ENCODE measurements at places on chromosomes 7 and 10.
A peak's percentile ranks its signal among the peaks of the same experiment; 100 is the strongest.

GRCh38 chr7:83550100-83550499 is 98.8 kb downstream of the SEMA3E start:
- H3K27me3 ChIP-seq, result no peaks in the 10 kb centered on the region
- peak overlapping the region; percentile 44 for H3K27ac ChIP-seq
- H3K4me1 ChIP-seq, result peaks cover 7% of the 10 kb centered on the region
- no peak overlapping the region for H3K4me3 ChIP-seq

GRCh38 chr7:88761779-88762178 is 2.3 kb downstream of the ZNF804B start:
- no peak overlapping the region for H3K4me3 ChIP-seq
- no peak for DNase-seq
- H3K4me1 ChIP-seq, result no peaks in the 10 kb centered on the region
- peaks cover 23% of the 10 kb centered on the region for H3K27me3 ChIP-seq
- no peaks in the 10 kb centered on the region for H3K36me3 ChIP-seq

DNA sequence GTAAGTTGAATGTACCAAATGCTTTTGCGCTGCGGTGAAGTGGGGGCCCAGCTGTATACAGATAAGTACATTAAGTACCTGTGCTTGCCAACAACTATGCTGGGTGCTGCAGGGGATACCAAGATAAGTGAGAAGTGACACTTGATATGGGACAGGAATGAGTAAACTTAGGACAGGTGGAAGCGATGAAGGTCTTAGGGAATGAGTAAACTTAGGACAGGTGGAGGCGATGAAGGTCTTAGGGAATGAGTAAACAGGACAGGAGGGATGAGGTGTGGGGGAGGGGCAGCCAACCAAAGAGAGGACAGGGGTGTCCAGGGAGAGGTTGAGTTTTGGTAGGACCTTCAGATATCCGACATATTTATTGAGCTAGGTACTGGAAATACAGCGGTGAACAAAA is 1.4 kb downstream of the MDH2 start:
- H3K27me3 ChIP-seq, result no peaks in the 10 kb centered on the region
- H3K4me3 ChIP-seq, result peak overlapping the region; percentile 100
- peaks cover 7% of the 10 kb centered on the region for H3K4me1 ChIP-seq
- no peak for DNase-seq
- H3K36me3 ChIP-seq, result no peaks in the 10 kb centered on the region

GRCh38 chr7:5217851-5218331 is 27.9 kb downstream of the WIPI2 start:
- DNase-seq, result no peak
- no peak overlapping the region for H3K27ac ChIP-seq
- H3K27me3 ChIP-seq, result no peaks in the 10 kb centered on the region
- H3K36me3 ChIP-seq, result peaks cover 26% of the 10 kb centered on the region
- no peak overlapping the region for H3K4me3 ChIP-seq

GRCh38 chr7:136163340-136163801 is 186.2 kb upstream of the MTPN start:
- no peaks in the 10 kb centered on the region for H3K36me3 ChIP-seq
- H3K27ac ChIP-seq, result no peak overlapping the region
- H3K27me3 ChIP-seq, result no peaks in the 10 kb centered on the region

- no peak for DNase-seq
- H3K27me3 ChIP-seq, result no peaks in the 10 kb centered on the region
- peak overlapping the region; percentile 83 for H3K27ac ChIP-seq
Observed at GRCh38 chr10:126015413-126015812, 119.0 kb downstream of the FANK1 start.

GRCh38 chr7:155795401-155795800 is 16.9 kb downstream of the SHH start:
- no peaks in the 10 kb centered on the region for H3K4me1 ChIP-seq
- H3K27ac ChIP-seq, result no peak overlapping the region
- no peaks in the 10 kb centered on the region for H3K36me3 ChIP-seq
- peaks cover 16% of the 10 kb centered on the region for H3K27me3 ChIP-seq
- no peak overlapping the region for H3K4me3 ChIP-seq

DNA sequence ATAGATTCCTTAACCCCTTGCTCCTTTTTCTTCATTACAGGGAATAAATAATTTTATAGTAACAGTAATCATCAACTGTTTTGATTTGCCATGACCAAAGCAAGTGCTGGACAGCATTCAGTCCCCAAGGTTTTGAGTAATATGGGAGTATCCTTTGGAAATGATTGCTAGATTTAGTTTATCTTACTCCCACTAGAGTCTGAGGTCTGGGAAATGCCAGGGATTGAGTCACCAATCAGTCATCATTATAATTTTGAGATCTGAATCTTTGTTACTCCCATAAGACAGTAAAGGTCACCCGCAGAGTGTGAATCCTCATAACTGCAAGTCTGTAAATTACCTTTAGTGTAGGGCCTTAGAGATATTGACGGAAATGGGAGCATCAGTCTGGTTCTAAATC is 133.7 kb upstream of the SEMA3E start:
- peak; percentile 14 for DNase-seq
- no peaks in the 10 kb centered on the region for H3K27me3 ChIP-seq
- H3K4me1 ChIP-seq, result no peaks in the 10 kb centered on the region
- no peak overlapping the region for H3K4me3 ChIP-seq
- H3K27ac ChIP-seq, result no peak overlapping the region

GRCh38 chr7:141648276-141649114 is 53.5 kb downstream of the DENND11 start:
- peaks cover 7% of the 10 kb centered on the region for H3K36me3 ChIP-seq
- no peaks in the 10 kb centered on the region for H3K27me3 ChIP-seq
- H3K27ac ChIP-seq, result no peak overlapping the region
- no peak overlapping the region for H3K4me3 ChIP-seq
- no peak for DNase-seq

DNA sequence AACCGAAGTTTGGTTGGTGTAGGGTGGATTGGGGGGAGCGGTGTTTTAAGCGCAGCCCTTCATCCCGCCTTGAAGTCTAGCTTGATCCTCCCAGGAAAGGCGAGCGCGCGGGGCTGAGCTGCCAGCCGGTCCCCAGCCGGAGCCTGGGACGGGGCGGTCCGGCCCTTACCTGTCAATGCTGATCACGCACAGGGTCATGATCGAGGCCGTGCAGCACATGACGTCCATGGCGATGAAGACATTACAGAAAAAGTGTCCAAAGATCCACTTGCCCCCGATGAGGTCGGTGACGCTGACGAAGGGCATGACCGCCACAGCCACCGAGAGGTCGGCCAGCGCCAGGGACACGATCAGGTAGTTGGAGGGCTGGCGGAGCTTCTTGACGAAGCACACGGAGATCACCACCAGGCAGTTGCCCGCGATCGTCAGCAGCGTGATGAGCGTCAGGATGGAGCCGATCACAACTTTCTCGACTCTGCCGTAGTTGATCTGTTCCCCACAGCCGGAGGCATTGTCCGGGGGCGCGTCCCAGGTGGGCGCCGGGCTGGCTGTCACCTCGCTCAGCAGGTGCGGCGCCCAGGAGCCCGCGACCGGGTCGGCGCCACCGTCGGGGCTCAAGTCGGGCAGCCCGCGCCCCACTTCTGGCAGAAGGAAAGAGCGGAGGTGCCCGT is 740 bp downstream of the HTR7 start:
- no peaks in the 10 kb centered on the region for H3K36me3 ChIP-seq
- H3K4me1 ChIP-seq, result peaks cover 20% of the 10 kb centered on the region
- no peak for DNase-seq
- peak overlapping the region; percentile 69 for H3K4me3 ChIP-seq
- no peaks in the 10 kb centered on the region for H3K27me3 ChIP-seq
- no peak overlapping the region for H3K27ac ChIP-seq

DNA sequence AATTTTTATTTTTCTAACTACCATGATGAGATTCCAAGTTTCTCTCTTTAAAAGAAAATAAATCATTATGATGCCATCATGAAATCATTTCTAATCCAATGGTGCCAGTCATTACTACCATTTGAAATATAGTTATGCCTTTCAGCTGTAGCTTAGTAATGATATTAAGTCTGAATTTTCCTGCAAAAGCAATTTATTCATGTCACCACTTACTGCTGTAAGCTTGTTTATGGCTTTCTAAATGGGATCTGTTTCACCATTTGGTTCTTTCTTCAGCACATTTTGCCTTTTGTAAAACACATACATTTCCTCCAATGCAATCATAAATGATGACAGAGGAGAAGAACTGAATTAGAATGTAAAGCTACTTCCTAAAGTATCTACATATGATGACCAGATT is 130.5 kb downstream of the SEM1 start:
- no peak overlapping the region for H3K27ac ChIP-seq
- no peaks in the 10 kb centered on the region for H3K4me1 ChIP-seq
- no peak overlapping the region for H3K4me3 ChIP-seq

DNA sequence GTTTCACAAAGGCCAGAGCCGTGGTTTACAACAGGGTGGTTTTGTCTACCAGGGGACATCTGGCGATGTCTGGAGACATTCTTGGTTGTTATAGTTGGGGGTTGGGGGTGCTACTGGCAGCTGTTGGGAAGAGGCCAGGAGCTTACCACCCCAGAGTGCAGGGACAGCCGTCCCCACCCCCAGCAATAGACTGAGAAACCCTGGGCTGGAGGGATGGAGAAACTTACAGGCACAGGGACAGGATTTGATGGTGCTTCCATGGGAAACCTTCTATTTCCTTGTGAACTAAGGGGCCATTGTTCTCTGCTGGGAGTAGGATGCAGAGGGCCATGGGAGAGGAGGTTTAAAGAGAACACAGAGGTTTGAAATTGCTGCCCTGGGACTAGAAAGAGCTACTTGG is 10.9 kb downstream of the ADCK2 start:
- H3K36me3 ChIP-seq, result no peaks in the 10 kb centered on the region
- no peaks in the 10 kb centered on the region for H3K27me3 ChIP-seq
- no peak overlapping the region for H3K4me3 ChIP-seq
- H3K27ac ChIP-seq, result no peak overlapping the region
- no peaks in the 10 kb centered on the region for H3K4me1 ChIP-seq

DNA sequence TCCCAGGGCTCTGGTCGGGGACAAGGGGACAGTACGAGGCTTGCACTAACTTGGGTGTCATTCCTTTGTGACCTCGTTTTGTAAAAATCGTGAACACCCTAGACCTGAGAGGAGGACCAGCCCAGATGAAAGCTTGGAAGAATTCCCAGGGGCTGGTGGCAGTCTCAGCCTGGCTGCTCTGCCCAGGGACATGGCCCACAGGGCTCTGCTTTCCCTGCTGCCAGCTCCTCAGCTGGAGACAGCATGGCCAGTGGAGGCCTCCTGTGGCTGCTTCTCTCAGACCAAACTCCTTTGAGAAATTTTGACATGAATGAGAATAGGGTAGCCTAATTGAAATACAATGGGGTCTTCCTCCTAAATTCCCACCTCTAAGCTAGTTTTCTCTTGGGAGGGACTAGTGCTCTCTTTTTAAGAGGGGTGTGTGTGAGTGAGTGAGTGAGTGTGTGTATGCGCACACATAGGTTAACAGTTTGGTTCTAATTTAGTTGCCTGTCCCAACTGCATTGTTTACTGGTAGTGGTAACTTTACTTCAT is 140.3 kb upstream of the EFCAB10 start:
- H3K4me3 ChIP-seq, result no peak overlapping the region
- H3K4me1 ChIP-seq, result no peaks in the 10 kb centered on the region
- no peak for DNase-seq

- DNase-seq, result peak; percentile 69
- H3K27me3 ChIP-seq, result no peaks in the 10 kb centered on the region
- no peak overlapping the region for H3K4me3 ChIP-seq
- no peak overlapping the region for H3K27ac ChIP-seq
- H3K4me1 ChIP-seq, result peaks cover 37% of the 10 kb centered on the region
Observed at GRCh38 chr10:29642990-29643389, 8.2 kb upstream of the SVIL start.

- DNase-seq, result no peak
- H3K36me3 ChIP-seq, result no peaks in the 10 kb centered on the region
Observed at GRCh38 chr10:17912754-17913153, 39.0 kb upstream of the SLC39A12 start.

DNA sequence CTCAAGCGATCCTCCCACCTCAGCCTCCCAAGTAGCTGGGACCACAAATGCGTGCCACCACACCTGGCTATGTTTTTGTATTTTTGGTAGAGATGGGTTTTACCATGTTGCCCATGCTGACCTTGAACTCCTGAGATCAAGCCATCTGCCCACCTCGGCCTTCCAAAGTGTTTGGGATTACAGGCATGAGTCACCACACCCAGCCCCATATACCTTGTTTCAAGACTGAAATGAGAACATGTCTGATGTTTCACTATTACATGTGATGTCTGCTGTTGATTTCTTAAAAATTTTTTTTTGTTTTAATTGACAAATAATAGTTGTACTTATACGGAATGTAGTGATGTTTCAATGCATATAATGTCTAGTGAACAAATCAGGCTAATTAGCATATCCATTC is 14.5 kb downstream of the KLHL7 start:
- no peaks in the 10 kb centered on the region for H3K4me1 ChIP-seq
- no peaks in the 10 kb centered on the region for H3K36me3 ChIP-seq
- H3K27me3 ChIP-seq, result no peaks in the 10 kb centered on the region
- no peak for DNase-seq
- no peak overlapping the region for H3K4me3 ChIP-seq

DNA sequence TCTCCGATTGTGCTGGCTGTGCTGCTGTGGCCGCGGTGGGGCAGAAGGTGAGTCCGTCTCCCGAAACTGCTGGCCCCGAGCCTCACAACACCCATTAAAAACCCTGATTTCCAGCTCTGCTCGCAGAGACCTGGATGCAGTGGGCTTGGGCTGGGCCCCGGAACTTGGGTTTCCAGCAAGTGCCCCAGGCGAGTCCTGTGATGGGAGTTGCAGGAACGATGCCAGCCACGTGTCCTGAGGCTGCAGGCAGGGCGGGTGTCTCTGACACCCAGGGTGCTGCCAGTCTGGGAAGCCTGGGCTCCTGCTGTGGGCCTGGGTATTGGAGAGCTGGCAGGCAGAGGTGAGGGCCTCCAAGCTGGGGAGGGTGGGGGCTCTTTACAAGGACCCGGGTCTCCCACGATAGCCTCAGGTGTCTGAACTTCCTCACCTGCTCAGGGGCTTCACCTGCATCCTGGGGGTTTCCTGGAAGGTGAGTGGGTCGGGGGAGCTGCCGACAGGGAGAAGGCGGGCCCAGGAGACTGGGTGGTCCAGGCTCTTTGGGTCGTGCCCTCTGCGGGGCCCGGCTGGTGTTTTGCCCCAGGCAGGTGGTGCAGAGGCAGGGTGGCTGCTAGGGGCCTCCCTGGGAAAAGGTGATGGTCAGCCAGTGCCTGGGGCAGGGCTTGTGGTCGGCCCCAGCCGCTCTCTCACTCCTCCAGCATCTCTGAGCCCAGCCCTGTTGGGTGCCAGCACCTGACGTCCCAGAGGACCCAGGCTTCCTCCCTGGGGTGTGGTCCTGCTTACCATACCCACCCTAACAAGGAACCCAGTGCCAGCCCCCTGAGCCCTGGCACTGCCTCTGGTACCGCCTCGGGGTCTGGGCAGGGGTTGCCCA is 180.3 kb downstream of the DNAJB6 start:
- no peak overlapping the region for H3K27ac ChIP-seq
- H3K4me1 ChIP-seq, result no peaks in the 10 kb centered on the region
- DNase-seq, result no peak
- H3K4me3 ChIP-seq, result no peak overlapping the region

DNA sequence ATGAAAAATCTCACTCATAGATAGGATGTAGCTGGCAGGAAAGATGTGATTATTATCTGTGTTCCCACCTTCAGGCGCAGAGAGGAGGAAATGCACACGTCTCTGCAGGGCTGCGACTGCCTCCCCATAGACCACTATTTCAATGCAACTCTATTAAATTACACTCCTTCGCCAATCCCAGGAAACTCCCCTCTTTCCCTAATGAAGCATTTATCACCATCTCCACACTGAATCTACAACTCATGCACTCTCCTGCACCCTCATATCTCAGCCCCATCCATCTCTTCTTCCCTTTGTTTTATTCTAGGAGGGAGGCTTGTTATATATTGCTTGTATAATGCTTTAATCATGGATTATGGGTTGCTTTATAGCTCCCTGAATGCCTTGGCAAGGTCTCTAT is 101.8 kb upstream of the RELN start:
- DNase-seq, result no peak
- H3K4me1 ChIP-seq, result no peaks in the 10 kb centered on the region
- no peak overlapping the region for H3K4me3 ChIP-seq
- no peak overlapping the region for H3K27ac ChIP-seq
